ENCODE measurements at places on chromosomes 13 and 19. TPM values are rescaled to one million over a fixed set of nuclear protein-coding genes. Genes with fewer than 3 reads are reported as not detected.
A peak's percentile ranks its signal among the peaks of the same experiment; 100 is the strongest.

Gene TRPC4
- total RNA-seq: not detected

Gene CCDC194
- total RNA-seq: not detected

Gene CEACAM21
- total RNA-seq: not detected

Gene PRR19
- total RNA-seq: not detected

Gene TJP3
- 3.6 TPM for total RNA-seq

Gene GPR183
- total RNA-seq: 11.5 TPM

GRCh38 chr13:48644951-48645350, 8.8 kb upstream of the CYSLTR2 start:
- no peak for ATAC-seq

DNA sequence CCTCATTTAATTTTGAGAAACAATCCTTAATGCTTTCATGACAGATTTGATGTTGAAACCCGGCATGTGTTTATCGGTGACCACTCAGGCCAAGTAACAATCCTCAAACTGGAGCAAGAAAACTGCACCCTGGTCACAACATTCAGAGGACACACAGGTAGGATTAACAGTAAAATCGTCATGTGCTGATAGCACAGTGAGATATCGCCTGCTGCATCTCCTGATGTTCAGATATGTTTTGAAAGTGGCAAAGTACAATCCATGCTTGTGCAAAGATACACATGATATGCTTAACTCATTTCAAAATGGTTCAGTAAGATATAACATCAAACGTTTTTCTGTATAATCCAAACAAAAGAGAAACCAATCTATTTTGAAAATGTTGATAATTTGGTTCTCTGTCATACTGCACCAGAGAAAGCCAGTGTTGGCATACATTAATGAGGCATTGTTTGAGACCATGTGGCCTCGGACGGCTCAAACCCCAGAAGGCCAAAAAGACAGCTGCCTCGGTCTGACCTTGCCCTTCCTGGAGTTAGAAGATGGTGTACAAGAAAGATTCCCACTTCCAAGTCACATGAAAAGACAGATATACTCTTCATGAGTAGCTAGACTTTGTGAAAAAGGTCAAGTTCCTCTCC, 76.2 kb downstream of the DHRS12 start:
- ATAC-seq: no peak

DNA sequence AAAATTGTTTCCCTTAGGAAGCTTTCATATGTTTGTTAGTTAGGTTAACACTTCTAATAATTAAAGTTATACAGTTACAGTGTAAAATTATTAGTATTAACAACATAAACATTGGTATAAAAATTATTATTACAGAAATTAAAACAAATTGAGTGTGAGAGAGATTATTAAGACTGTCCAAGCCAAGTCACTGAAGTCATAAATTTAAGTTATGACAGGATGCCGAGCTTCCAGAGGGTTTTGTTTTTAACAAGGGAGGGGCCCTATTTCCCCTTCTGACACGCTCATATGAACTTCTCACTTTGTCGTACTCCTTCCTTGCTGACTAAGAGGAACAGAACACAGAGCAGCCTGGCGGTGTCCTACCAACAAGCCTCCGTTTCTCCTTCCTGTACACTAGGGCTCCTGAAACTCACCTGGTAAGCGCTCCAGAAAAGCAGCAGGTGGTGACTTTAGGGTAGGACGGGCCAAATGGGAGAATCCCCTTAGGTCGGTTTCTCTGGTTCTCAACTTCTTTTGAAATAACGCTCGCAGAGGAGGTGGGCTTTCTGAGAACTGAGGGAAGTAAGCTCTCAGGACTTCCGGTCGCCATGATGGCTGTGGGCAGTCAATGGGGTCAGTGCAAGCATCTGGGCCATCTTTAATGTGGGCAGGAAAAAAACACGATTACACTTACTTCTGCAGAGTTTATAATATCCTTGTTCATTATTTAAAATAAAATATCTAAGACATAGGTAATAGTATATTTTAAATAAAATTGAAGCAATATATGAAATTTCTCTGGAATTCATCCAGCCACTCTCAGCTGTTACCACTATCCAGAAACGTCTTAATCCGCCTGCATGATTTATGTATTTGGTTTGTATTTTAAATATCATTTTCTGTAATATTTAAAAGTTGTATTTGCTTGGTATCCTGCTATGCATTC, at the start of gene CARD8:
CARD8 (minus strand) TSS at position 537 of the 928 bp plus-strand sequence. CDS start 14,892 bp downstream, outside the sequence.
- ATAC-seq: peak; percentile 90

- no peak for ATAC-seq
Measured at GRCh38 chr19:9721861-9722260, 46.7 kb downstream of the ZNF846 start.

GRCh38 chr19:18478545-18479311, 40.8 kb upstream of the ISYNA1 start:
- peak; percentile 50 for ATAC-seq

- no peak for ATAC-seq
Measured at GRCh38 chr13:45102136-45102507, 18.2 kb upstream of the GTF2F2 start.

DNA sequence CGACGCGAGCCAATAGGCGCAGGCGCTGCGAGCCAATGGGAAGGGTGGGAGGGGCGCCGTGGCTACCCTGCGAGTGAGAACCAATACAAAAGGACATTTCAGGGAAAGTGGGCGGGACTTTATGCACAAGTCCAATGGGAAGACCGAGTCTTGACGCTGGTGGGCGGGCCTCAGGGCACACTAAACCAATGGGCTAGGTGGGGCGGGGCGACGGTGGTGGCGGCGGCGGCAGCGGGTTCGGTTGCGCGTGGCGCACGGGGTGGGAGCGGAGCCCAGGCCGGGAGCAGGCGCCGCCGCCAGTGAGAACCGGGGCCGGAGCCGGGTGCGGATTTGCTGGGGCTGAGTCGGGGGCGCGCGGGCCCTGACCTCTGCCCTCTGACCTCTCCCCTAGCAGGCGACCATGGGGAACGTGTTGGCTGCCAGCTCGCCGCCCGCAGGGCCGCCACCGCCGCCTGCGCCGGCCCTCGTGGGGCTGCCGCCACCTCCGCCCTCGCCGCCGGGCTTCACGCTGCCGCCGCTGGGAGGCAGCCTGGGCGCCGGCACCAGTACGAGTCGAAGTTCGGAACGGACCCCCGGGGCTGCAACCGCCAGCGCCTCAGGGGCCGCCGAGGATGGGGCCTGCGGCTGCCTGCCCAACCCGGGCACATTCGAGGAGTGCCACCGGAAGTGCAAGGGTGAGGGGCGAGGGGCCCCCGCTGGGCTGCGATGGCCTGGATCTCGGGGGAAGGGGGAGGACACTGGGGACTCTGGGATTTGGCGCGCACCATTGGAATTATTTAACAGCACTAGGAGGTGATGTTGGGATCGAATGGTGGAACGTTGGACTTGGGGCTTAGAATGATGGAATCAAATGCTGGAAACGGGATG, at the start of gene TOMM40:
TOMM40 (plus strand) TSS at position 239 of the 867 bp plus-strand sequence; CDS start at position 401, 162 bp downstream.
- no peak for ATAC-seq

DNA sequence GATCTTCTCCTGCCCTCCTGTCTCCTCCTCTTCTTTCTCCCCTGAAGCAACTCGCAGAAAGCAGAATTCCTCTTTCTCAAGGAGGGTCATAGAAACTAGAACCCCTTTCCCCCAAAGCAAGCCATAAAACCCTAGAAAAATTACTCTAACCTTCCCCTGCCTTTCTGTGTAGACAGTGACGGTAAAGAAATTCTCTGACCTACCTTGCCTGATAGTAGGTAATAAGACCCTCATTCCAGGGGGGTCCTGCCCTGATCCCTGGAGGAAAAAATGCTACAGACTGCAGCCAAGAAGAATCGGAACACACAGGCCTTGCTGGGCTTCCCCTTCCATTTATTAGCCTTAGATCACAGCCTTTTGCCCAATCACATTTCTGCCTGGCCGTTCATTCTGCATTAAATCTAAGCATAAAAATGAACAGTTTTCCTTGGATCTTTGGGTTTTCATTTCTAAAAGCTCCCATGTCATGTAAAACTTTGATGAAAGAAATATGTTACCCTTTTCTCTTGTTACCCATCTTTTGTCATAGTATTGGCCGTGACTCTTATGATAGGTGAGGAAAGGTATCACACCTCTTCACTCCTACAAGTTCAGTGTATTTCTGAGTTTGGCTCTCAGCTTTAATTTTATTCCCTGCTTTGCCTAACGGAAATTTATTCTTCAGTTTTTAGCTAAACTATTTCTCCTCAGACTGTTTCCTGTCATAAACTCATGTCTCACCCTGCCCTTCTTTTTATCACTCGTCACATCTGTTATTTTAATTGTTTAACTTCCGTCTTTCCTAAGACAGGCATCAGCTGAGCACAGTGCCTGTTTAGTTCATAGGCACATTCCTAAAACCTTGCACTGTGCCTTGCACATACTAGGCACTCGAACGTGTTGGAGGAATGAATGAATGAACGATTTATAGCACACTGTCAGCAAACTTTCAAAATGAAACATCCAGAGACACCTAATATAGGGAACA, 20.4 kb upstream of the CPB2 start:
- no peak for ATAC-seq

GRCh38 chr13:41008349-41008980, 10.7 kb downstream of the ELF1 start:
- no peak for ATAC-seq

DNA sequence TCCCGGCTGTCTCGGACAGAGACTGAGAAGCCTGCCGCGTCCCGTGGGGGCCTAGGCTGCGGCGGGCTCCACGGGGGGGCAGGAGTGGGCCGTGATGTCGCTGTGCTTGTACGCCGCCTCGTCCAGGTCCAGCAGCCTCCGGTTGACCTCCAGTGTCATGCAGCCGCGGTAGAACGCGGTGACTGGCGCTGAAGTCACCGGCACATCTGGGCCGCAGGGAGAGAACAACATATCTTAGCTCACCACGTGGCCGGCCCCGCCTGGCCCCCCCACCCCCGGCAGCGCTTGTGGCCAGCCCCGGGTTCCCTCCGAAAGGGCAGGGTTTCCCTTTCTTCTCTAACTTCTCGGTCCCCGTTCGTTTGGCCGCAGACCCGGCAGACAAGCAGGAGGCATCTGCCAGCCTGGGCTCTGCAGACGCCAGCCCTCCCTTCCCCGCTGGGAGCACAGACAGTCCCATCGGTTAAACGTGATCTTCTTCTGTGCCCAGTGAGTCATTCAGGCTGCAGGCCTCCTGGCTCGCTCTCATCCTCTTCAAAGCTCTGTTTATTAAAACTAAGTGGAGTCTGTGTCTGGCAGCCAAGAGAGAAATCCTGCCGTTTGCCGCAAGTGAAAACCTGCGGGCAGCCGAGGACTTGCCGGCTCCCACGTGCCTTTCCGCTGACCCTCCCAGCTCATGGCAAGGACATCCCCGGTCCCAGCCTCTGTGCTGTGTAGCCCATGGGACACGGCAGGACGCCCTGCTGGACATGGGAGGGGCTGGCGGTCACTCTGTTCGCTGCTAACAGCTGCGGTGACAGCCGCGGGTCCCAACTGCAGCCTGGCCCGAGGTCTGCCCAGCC, 42.8 kb downstream of the GAS6 start:
- ATAC-seq: peak; percentile 89

- ATAC-seq: no peak
Measured at GRCh38 chr13:66440938-66441337, 789.2 kb downstream of the PCDH9 start.

- ATAC-seq: no peak
Measured at GRCh38 chr19:35528218-35529038, at the start of gene SBSN. TSS of gene SBSN (minus strand) at chr19:35528311. CDS start at chr19:35528281, 30 bp downstream.

- ATAC-seq: no peak
Measured at GRCh38 chr19:5809053-5809452, 4.2 kb downstream of the NRTN start.

DNA sequence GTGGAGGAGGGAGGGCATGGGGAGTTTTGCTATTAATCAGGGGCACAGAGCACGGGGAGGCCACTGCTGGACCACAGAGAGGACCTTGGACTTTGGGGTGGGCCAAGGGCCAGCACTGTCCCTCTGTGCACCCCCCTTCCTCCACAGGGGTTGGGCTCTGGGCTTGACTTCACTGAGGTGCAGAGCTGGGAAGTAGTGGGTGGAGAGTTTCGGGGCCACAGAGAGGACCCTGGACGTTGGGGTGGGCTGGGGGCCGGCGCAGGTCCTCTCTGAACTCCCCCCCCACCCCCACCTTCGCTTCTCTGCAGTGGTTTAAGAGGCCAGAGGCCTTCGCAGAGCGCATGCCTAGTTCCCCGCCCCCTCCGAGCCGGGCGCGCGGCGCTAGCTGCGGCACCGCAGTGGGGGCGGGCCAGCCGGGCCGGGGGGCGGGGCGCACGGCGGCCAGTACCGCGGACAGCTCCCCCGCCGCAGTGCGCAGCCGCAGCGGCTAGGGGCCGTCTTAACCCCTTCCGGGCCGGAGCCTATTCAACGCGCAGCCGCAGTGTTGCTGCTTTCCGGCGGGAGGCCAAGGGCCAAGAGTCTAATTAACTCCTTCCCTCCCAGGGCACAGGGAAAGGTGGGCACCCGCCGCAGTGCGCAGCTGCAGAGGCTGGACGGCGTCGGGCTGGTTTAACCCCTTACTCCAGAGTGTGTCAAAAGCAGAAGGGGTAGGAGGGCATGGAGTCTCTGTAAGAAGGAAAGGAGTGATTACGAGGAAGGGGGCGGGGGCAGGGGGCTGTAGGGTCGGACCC, 3.7 kb downstream of the KCNC3 start:
- ATAC-seq: no peak

- no peak for ATAC-seq
Measured at GRCh38 chr19:52114691-52115090, 19.1 kb upstream of the ZNF841 start.

DNA sequence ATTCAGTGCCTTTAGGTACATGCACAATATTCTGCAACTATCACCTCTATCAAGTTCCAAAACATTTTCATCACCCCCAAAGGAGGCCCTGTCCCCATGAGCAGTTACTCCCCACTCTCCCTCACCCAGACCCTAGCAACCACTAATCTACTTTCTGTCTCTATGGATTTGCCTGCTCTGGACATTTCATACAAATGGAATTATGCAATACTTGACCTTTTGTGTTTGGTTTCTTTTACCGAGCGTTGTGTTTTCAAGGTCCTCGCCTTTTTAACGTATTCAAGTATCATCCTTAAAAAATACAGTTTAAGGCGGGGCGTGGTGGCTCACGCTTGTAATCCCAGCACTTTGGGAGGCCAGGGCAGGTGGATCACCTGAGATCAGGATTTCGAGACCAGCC, 159.7 kb downstream of the IER2 start:
- ATAC-seq: no peak

GRCh38 chr19:3975637-3976087, 4.8 kb upstream of the DAPK3 start:
- no peak for ATAC-seq

- ATAC-seq: no peak
Measured at GRCh38 chr19:55678121-55678671, 3.2 kb downstream of the EPN1 start.

- no peak for ATAC-seq
Measured at GRCh38 chr19:55443045-55443823, at the start of gene SHISA7. TSS of gene SHISA7 (minus strand) at chr19:55443300. CDS start at chr19:55442863, 437 bp downstream.

- ATAC-seq: peak; percentile 34
Measured at GRCh38 chr13:76965759-76966421, 17.6 kb downstream of the ACOD1 start.

GRCh38 chr19:22595918-22596341, 38.2 kb upstream of the ZNF492 start:
- peak; percentile 75 for ATAC-seq

Data from gastroesophageal sphincter (tissue), 4 donors.